Astrocyte (in vitro differentiated cells and primary cell): ENCODE measurements at places on chromosomes 7 and 10.
A peak's percentile ranks its signal among the peaks of the same experiment; 100 is the strongest.

DNA sequence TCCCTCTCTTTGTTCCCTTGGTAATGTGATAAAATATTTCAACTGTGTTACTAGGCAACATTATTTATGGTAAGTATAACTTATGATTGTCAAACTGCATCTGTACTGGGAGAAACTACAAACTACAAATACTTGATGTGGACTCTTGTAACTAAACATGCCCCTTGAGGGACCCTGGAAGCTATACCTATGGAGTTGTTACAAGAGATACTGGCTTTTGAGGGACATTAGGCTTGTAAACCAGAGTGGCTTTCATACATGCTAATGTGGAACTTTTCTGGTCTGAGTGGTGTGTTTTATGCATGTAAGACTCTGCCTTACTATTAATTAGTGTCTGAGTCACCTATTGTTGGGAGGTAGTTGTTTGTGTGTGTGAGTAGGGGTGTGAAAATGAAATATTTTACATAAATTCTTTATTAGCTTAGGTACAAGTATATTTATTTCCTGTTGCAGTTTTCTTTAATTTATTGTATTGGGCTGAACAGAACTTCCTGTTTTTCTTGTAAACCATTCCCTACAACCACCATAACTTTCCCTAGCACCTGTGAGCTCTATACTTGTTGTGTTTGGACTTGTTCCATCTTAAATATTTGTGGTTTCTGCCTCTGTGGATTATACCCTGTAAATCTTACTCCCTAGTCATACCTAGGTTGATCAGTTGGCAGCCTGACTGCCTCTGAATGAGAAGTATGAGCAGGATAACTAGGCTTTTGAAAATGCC is 49.8 kb downstream of the STK31 start:
- peak; percentile 91 for DNase-seq

- no peak for DNase-seq
Measured at GRCh38 chr10:12412666-12413368, 63.5 kb downstream of the CAMK1D start.

- peak; percentile 61 for DNase-seq
Measured at GRCh38 chr7:93160410-93160809, 12.2 kb upstream of the SAMD9L start.

- no peak for DNase-seq
Measured at GRCh38 chr10:85008488-85009184, 680.2 kb downstream of the CCSER2 start.

DNA sequence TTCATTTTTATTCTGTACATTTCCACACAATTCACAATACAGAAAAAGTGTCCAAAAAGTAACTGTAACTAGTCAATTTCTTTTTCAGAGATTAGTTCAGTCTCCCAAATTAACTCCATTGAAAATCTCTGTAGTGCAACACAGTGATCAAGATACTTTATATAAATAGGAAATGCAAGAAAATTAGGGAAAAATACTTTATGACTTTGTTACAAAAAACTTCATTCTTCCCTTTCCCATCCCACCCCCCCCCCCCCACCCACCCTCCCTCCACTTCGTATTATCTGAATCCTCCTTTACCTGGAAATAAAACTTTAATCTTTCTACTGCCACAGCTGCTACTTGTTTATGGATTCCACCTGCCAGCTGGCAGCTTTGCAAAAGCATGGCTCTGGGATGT is 37.5 kb upstream of the PTN start:
- DNase-seq: no peak

DNA sequence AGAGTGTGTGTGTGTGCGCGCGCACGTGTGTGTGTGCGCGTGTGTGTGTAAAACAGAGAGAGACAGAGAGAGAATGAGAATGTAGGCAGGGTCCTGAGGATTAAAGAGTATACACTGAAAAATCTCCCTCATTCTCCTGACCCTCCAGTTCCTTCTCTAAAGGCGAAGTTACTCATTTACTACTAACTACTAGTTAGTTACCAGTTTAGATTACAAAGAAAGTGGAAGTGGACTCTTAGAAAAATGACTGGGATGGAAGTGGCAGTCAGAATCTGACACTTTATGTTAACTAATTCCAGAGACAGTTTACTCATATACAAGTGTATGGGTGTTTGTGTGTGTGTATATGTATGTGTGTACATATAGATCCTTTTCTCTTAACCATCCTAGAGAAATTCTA is 146.5 kb upstream of the LRRN3 start:
- no peak for DNase-seq

GRCh38 chr7:33190688-33191304 is 61.4 kb downstream of the BBS9 start:
- DNase-seq: no peak

DNA sequence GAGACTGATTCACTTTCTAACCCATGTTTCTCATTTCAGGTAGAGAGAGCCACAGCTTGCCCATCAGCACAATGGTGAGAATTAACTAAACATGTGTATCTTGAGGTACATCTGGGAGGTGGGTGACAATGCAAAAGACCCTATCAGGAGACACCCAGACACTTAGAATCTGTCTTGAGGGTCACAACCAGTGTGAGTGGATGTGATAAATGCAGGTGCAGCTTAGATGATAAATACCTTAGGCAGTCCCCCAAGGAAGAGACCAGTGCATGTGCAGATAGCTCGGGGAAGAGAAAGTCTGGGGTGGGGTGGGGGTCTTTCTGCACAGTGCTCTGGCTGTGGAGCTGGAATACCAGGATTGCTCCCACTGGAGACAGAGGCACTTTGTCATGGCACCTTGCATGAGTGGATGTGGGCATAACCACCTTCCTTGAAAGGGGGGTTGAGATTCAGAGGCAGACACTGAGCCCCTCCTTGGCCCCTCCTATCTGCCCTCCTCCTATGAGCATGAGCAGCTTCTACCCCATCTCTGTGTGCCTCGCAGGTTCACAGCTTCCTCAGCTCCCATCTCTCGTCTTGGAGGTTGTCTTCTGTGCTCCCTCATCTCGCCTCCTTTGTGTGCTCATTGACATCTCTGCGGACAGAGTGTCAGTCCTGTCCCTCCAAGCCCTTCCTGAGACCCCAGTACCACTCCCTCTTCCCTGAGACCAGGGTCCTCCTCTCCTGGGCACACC is 349.8 kb downstream of the TCERG1L start:
- DNase-seq: no peak

DNA sequence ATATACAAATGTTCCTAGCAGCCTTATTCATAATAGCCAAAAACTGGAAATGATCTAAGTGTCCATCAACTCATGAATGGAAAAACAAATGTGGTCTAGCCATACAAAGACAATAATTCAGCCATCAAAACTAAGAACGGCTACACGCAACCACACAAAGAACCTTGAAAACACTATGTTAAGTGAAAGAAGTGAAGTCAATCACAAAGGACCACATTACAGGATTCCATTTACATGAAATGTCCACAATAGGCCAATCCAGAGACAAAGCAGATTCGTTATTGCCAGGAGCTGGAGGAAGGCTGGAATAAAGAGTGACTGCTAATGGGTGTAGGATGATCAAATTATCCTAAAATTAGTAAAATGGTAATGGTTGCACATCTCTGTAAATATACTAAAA is 21.1 kb downstream of the MKRN1 start:
- DNase-seq: no peak

DNA sequence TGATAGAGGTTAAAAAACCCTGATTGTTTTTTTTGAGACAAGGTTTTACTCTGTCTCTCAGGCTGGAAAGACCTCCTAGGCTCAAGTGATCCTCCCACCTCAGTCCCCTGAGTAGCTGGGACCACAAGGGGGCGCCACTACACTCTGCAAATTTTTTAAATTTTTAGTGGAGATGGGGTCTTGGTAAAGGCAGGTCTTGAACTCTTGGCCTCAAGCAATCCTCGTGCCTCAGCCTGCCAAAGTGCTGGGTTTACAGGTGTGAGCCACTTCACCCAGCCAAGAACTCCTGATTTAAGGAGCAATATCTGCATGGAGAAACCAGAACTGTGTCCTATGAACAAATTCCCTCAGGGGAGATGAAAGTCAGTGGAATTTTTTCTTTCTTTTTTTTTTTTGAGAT is 7.3 kb upstream of the KLHDC10 start:
- DNase-seq: no peak

- DNase-seq: no peak
Measured at GRCh38 chr10:120768227-120768626, 82.9 kb upstream of the WDR11 start.

DNA sequence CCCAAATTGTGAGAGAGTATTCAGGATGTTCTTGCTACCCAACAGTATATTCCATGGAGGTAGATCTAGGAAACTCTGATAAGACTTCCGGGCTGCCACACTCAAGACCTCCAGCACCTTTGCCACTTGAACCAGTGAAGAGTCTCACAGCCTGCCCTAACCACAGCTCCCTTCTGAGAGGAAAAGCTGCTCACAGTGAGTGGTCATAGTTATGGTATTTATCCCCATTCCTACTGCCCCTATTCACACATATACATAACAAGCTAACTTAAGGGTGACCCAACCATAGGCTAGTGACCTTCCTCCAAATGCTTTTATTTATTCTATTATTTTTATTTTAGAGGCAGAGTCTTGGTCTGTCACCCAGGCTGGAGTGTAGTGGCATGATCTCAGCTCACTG is 156.3 kb downstream of the PTEN start:
- DNase-seq: no peak

GRCh38 chr7:54811041-54811845 is 52.2 kb upstream of the SEC61G start:
- DNase-seq: peak; percentile 95

- no peak for DNase-seq
Measured at GRCh38 chr10:112330162-112330561, 43.8 kb upstream of the ACSL5 start.

GRCh38 chr10:50440489-50440888 is 183.3 kb downstream of the SGMS1 start:
- DNase-seq: no peak

GRCh38 chr10:118028619-118029018 is 18.1 kb downstream of the RAB11FIP2 start:
- DNase-seq: no peak

GRCh38 chr7:6588566-6588965 is 1.3 kb upstream of the INTS15 start:
- DNase-seq: no peak

- no peak for DNase-seq
Measured at GRCh38 chr10:49686651-49687050, 7.2 kb downstream of the C10orf53 start.

DNA sequence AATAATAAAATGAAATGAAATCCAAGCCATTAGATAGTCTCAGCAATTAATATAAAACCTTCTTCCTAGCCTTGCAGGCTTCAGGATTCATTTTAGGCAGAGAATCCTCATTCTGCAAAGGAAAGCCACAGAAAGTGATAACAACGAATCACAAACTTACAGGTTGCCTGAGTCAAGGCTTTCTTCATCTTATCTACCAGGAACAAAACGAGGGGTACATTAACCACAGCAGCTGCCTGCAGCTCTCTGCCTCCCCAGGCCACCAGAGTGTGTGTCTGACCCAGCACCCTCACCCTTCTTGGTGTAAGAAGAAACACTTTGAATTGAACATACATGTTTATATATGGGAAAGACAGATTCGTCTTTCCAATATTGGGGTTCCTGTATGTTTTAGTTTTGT is 12.5 kb upstream of the TNS3 start:
- DNase-seq: no peak

DNA sequence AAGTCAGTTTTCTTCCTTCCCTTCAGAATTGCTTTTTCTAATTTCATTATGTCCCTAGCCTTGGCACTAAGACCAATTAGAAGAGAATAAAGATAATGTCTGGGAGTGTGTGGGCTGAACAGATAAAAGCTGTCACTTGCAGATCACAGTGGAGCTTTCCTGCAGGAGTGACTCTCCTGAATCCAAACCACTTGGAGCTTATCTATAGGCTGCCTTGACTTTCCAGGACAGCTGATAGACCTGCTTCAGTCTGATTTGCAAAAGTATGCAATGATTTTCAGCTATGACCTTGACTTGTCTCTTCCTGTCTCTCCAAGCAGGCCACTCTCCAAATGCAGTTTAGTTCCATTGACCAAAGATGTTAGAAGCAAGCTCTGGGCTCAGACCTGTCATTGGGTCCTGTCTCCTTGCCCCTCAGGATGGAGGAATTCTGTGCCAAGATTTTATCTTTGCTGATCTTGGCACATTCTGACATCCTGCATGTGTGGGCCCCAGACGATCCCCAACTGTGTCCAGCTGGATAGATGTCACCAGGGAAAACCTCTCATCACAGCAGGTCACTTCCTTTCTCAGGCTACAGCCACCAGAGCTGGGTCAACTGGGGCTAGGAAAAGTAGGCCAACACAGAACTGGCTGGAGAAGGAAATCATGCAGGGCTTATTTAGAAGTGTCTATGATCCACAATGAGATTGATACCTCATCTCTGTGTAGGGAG is 120.9 kb upstream of the ZNF438 start:
- DNase-seq: no peak

GRCh38 chr7:4519819-4520520 is 162.1 kb upstream of the FOXK1 start:
- no peak for DNase-seq

GRCh38 chr7:70288781-70289456 is 690.6 kb downstream of the AUTS2 start:
- peak; percentile 37 for DNase-seq

DNA sequence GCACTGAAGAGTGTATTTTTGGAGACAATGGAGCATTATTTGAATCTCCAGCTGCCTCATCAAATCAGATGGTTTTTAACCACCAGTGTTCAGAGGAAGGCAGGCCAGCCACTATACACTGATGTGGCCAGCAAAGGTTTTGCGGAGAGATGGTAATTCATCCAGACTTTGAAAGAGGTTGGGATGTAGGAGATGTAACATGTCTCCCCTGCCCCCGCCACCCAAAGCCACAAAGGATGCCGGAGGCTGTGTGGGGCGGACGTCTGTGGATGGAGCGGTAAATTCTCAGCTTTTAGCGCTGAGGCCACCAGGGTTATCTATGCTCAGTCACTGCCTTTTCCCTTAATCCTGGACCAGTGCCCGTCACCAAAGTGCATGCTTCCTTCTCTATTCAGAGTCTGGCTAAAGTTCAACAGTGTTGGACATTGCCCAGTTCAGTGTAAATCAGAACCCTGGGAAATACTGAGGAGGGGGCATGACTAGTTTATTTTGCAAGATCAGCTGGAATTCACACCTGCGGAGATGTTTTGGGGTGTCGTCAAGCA is 3.7 kb upstream of the TRIP6 start:
- peak; percentile 63 for DNase-seq

- DNase-seq: no peak
Measured at GRCh38 chr10:49149881-49150280, 16.1 kb upstream of the FAM170B start.

DNA sequence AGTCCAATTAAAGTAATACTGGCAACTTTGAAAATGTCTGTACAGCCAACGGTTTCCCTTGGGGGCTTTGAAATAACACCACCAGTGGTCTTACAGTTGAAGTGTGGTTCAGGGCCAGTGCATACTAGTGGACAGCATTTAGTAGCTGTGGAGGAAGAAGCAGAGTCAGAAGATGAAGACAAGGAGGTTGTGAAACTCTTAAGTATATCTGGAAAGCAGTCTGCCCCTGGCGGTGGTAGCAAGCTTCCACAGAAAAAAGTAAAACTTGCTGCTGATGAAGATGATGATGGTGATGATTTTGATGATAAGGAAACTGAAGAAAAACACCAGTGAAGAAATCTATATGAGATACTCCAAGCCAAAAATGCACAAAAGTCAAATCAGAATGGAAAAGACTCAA is 72.2 kb downstream of the ZNF783 start:
- DNase-seq: no peak

GRCh38 chr10:101301111-101301731 is 52.7 kb upstream of the BTRC start:
- DNase-seq: no peak

GRCh38 chr7:111264981-111265380 is 174.1 kb downstream of the LRRN3 start:
- no peak for DNase-seq

- DNase-seq: no peak
Measured at GRCh38 chr10:69333205-69333604, 54.9 kb downstream of the HK1 start.
